ENCODE measurements at places on chromosomes 5 and 9. TPM values are rescaled to one million over a fixed set of nuclear protein-coding genes. Genes with fewer than 3 reads are reported as not detected.

Gene SCGB3A1
- 1.8 TPM for polyA plus RNA-seq

Gene DPH7
- polyA plus RNA-seq: 29.3 TPM

Gene RASGRF2
- polyA plus RNA-seq: 1.1 TPM

Gene MCC
- polyA plus RNA-seq: 17.8 TPM

Gene CORO2A
- polyA plus RNA-seq: 0.37 TPM

GRCh38 chr5:109880907-109881685 lies 191.4 kb downstream of the MAN2A1 start:
- no peak for DNase-seq

DNA sequence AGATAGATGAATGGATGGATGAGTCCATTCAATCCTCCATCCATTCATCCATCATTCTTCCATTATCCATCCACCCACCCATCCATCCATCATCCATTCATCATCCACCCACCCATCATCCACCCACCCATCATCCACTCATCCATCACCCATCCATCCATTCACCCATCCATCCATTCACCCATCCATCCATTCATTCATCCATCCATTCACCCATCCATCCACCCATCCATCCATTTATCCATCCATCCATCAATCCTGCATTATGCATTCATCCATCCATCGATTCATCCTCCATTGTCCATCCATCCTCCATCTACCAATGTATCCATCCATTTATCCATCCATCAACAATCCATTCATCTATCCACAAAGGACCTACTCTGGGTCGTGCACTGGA lies 12.8 kb upstream of the PHYKPL start:
- DNase-seq: no peak

DNA sequence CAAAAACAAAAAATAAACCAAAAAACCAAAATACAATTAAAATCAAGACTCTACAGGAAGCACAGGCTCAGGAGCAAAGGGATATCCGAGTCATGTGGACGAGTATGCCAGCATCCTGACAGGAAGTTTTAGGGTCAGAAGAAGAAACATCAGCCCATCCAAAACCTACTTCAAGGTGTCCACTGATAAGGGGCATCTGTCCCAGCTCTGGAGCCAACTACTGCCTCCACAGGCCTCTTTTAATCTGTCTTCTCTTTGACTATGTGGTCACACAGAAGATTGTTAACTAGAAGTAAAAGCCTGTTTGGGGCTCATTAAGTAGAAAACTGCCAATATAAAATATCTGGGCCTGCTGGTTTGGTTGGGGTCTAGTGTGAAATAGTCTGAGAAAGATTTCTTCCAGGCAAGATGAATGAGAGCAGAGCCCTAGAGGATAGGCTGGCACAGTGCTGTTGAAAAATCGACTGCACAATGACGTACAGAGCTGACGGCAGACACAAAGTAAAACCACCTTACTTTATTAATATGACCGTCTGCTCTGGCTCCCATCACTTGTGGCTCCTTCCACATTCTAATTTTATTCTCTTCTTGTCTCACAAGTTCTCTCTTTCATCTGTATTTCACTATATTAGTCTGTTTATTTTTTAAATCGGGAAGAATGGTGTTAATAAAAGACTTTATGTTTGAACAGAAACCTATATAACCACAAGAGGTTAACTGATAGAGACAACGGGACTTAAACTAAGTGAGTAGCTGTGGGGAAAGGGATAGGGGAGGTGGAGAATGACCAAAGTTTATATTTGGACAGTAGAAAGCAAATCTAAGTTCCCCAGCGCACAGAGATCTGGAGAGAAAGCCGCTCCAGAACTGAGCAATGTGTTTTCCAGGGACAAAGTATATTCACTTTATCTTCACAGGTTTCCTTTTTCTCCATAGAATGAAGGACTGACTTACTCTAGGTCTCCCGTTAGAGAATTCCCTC lies 22.9 kb upstream of the MSH3 start:
- DNase-seq: no peak

- no peak for DNase-seq
Measured at GRCh38 chr9:126839301-126839700, 21.1 kb upstream of the ZBTB34 start.

GRCh38 chr5:143056792-143057579 lies 286.8 kb downstream of the ARHGAP26 start:
- no peak for DNase-seq

GRCh38 chr5:109038209-109038840 lies 290.6 kb downstream of the FER start:
- no peak for DNase-seq

DNA sequence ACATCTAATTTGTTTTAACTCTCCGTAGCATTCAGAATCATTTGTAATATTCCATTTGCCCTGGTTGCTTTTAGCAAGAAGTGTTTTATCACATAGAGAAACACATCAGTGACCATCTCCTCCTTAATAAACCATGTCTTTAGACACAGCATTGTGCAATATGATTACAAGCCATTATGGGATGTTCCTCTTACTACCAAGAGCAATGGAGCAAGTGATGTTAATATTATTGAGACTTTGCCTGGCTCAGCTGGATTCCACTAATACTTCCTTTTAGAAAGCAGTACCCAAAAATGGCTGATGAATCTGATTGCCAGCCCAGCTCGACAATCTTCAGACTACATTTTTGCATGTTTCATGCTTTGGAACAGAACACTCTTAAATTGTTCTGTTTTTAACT lies 364.2 kb downstream of the OSTF1 start:
- no peak for DNase-seq

- no peak for DNase-seq
Measured at GRCh38 chr9:93818827-93819472, 136.2 kb downstream of the BARX1 start.

DNA sequence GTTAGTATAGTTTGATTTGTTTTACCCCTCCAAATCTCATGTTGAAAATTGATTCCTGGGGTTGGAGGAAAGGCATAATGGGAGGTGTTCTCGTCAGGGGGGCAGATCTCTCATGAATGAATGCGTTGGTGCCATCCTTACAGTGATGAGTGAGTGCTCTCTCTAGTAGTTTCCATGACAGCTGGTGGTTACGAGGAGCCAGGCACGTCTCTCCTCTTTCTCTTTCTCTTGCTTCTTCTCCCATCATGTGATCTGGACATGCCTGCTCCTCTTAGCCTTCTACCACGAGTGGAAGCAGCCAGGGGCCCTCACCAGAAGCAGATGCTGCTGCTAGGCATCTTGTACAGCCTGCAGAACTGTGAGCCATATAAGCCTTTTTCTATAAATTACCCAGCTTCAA lies 454.1 kb downstream of the EFNA5 start:
- DNase-seq: no peak

DNA sequence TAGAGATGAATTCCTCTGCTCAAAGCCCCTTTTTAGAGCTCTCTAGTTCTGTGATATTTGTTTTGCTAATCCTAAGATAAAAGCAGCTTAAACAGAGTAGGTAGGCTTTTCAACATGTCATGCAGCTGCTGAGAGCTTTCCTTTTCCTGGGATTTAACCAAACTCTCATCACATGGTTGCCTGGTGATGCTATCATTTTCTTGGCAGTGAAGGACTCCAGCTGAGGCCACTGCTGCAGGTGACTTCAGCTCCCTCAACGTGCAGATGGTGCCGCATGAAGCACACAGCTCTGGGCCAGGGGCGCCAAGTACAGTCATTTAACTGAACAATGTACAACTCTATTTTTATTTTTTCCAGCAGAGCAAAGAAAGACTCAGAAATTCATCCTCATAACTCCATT lies 42.2 kb downstream of the SECISBP2 start:
- DNase-seq: peak; percentile 47

DNA sequence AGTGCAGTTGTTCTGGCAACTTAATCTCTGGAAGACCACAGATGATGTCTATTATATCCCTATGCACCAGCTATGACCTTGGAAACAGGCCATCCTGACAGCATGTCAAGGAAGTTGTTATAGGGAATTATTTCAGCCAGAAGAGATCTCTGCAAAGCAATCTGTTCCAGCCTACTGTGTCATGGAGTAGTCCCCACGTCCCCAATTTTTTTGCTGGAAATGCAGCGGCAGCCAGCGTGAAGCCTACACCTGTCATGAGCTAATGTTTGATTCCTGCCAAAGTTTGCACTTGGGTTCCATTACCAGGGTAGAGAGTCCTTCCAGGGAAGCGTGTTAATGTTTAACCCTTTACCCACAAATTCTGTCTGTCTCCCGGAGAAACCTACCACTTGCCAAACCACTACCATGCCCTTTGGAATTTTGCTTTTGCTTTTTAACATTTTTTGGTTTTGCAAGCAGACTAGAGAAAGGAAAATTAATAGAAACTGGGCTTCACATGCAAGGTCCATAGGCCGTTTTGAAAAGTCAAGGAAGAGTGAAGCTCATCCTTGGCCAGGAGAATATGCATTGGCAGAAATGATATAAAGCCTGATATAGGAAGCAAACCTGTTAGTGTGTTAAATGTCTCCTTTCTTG lies 174.9 kb upstream of the SPRY4 start:
- peak; percentile 80 for DNase-seq

DNA sequence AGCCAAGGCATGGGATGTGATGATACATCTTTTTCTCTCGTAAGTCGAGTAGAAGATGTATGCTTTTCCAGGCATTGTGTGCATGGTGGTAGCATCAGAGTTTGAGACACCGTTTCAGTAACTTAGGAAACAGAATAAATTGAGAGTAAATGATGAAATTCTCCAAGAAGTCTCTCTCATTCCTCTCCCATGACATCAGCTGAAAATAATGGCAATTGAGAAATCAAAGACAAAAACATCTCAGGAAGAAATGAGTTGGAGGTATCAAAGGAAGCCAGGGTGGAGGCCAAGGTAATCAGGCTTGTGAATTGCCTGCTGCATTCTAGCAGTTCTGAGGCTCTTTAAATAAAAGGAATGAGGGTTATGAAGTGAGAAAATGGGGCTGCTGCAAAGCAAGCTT lies 53.9 kb downstream of the SGCD start:
- no peak for DNase-seq

GRCh38 chr5:99315413-99316183 lies 386.8 kb upstream of the CHD1 start:
- DNase-seq: no peak

DNA sequence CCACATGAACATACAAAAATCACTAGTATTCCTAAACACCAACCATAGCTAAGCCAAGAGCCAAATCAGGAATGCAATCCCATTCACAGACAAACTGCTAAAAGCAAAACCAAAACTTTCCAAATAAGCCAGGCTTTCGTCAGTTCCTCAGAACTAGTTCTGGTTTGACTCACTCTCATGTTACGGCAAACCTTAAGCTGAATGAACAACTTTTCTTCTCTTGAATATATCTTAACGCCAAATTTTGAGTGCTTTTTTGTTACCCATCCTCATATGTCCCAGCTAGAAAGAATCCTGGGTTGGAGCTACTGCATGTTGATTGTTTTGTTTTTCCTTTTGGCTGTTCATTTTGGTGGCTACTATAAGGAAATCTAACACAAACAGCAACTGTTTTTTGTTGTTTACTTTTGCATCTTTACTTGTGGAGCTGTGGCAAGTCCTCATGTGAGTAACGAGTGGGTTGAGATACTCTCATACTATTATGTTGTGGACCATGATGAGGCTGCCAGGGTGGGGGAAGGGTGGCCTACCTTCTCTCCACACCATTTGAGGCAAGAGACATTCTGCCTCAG lies at the start of gene PDCD1LG2:
TSS of gene PDCD1LG2 (plus strand) at position 172 of the 572 bp plus-strand sequence. CDS start 12,016 bp downstream, outside the sequence.
- DNase-seq: no peak

DNA sequence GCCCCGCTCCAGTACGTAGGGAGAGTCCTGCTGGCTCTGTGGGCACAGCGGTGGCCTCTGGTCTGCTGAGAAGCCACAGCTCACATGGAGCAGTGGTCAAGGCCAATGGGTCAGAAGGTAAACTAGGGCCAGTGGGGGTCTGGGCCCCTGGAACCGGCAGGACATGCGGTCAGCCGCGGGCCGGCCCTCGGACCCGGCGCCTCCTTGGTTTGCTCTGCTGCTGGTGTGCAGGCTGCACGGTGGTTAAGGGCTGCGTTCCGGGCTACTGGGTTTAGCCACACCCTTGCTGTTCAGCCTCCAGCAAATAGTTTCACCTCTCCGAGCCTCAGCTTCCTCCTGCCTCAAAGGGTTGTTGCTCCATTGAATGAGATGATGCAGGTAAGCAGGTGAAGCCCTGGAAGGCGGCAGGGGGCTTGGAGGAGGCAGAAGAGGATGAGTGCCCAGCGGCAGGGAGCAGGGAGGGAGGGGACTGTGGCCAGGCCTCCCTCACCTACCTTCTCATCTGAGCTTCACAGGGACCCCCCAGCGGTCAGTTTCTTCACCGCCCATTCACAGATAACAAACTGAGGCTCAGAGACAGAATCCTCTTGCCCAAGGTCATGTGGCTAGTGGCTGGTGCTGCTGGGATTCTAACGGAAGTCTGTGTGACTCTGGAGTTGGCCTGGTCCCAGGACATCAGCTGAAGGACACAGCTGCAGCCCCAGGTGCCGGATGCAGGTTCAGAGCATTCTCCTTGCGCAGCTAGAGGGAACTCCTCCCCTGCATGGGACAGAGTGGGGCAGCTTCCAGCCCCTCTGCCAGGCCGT lies 3.7 kb upstream of the COL5A1 start:
- DNase-seq: peak; percentile 66

DNA sequence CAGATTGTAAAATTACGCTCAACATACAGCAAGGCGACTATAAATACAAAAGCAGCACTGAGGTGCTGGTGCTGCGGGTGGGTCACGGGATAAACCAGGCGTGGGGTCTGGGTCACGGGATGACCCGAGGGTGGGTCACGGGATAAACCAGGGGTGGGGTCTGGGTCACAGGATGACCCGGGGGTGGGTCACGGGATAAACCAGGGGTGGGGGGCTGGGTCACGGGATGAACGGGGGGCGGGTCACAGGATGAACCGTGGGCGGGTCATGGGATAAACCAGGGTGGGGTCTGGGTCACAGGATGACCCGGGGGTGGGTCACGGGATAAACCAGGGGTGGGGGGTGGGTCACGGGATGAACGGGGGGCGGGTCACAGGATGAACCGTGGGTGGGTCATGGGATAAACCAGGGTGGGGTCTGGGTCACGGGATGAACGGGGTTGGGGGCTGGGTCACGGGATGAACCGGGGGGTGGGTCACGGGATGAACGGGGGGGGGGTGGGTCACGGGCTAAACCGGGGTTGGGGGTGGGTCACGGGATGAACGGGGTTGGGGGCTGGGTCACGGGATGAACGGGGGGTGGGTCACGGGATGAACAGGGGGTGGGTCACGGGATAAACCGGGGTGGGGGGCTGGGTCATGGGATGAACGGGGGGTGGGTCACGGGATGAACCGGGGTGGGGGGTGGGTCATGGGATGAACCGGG lies 30.2 kb upstream of the SLC9A3 start:
- no peak for DNase-seq
